ENCODE measurements at places on chromosomes 11 and 22.

DNA sequence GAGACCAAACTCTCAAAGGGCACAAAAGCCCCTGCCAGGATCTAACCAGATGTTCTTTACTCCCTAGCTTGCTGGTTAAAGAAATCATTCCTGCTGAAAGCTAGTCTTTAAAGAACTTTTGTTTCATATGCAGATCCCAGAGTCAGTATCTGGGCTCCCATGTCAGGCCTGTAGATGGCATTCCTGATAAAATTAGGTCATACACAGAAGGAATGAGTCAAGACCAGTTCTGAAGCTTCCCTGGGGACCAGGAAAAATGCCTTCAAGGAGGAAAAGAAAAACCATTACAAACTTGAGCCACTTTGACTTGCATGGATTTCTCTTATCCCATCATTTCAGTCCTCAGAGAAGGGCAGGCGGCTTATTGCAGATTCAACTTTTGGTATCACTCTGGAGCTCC, 5.9 kb downstream of the DBX1 start:
- no peak for DNase-seq

DNA sequence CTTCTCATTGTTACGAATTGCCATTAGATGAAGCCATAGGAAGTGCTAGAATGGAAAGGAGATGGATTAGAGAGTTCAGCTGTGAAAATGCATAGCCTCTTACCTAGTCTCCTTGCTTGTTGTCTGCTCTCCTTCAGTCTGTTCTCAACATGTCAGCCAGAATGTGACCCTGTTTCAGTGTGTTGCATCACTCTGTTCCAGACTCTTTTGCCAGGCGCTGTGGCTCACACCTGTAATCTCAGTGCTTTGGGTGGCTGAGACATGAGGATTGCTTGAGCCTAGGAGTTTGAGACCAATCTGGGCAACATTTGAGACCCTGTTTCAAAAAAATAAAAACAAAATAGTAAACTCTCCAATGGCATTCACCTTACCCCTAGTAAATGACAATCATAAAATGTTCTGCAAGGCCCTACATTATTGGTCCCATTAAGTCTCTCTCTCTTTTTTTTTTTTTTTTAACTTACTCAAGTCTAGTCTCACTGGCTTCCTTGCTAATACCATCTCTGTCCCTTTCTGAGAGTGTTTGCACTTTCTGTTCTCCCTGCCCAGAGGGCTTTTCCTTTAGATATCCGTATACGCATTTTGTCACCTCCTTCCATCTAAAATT, 39.4 kb downstream of the CYP2R1 start:
- DNase-seq: no peak

- DNase-seq: no peak
Observed at GRCh38 chr22:27668828-27669797, 132.4 kb downstream of the MN1 start.

DNA sequence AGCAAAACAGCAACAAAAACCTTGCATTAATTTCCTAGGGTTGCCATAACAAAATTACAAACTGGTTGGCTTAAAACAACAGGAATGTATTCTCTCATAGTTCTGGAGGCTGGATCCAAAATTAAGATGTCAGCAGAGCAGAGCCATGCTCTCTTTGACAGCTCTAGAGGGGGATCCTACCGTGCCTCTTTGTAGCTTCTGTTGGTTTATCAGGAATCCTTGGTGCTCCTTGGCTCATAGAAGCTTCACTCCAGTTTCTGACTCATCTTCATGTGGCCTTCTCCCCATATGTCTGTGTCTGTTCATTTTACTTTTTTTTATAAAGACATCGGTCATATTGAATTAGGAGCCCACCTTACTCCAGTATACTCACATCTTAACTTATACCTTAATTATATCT, 90.5 kb upstream of the POU2AF2 start:
- no peak for DNase-seq

DNA sequence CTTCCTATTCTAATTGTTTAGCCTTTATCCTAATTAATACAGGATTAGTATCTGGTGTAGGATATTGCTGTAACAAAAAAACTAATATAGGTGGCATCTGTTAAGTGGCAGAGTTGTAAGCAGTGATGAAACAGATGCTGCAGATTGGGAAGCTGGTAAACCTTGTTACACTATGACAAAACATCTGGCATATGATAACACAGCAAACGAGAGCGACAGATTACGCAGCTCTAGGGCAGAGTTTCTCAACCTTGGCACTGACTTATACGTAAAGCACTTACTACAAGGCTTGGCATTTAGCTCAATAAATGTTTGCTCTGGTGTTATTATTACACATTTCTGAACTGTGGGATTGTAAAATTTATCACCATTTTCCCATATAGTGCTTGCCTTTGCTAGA, 137.0 kb downstream of the ATG16L2 start:
- no peak for DNase-seq

DNA sequence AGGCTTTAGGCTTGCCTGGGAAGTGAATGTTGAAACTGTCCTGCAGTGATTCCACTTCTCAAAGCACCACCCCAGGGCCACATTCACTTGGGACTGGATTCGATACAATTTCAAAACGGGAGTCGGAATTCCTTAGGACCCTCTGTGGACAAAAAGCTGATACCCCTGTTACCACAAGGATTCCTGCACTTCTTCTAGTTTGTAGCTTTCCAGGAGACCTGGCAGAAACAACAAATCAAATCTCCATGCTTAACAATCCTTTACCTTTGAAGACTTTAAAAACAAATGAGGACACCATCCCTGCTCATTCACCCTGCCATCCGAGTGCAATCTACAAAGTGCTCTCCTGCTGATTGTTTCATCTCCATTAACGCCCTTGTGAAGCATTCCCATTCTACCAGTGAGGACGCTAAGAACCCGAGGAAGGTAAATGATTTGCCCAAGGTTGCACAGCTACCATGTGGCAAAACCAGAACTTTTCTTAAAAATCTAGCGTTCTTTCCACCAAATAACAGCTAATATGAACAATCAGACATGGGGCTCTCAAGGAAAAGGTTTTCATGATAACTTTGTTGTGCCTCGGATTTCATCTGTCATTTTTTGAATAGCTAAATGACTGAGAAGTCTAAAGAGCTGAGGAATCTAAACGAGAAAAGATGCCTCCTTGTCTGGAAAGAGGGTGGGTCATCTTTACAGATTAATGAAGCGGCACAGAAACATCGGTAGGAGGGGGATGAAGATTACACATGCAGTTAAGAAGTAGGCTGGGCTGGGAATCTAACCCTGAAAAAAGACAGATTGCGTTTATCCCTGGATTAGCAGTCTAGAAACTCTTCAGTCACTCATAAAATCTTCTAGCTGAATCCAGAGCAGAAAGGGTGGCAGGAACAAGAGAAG, 720 bp upstream of the MPZL2 start:
- DNase-seq: no peak

- DNase-seq: no peak
Observed at GRCh38 chr22:43018615-43019014, 3.7 kb upstream of the PACSIN2 start.

GRCh38 chr11:6654281-6655019, 1.2 kb downstream of the DCHS1 start:
- DNase-seq: no peak

GRCh38 chr11:11605181-11605580, 16.6 kb downstream of the GALNT18 start:
- no peak for DNase-seq

DNA sequence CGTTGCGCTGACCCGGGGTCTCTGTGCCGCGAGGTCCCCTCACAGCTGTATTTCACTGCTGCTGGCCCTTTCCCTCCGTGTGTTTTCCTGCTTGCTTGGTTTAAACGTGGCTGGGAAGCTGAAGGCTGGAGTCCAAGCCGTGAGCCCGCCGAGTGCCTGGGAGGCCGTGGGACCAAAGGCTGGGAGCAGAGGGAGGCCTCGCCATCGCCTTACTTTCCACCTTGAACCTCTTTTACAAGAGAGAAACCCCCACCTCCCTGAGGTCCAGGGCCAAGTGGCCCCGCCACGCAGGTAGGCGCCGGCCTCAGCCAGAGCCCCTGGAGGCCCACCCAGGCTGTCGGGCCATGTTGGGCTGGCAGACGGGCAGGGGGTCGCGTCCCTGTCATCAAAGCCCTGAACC, 411.6 kb downstream of the TBC1D22A start:
- no peak for DNase-seq

DNA sequence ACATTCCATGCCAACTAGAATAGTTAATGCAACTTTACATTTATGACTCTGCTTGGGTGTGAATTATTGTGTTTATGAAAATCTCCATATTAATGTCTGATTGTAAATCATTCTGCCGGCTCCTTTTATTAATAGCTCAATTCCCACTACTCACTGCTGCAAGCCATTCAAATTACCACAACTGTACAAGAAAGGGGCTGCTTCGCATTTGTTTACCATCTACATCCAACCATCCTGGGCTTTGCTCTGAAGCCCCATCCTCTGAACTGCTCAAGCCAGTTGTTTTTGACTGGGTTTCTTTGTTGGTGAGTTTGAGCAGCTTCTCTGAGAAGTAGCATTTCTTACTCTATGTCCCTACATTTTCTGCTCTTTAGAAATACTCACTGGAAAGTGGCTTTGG, 451.6 kb upstream of the CADM1 start:
- no peak for DNase-seq

- no peak for DNase-seq
Observed at GRCh38 chr11:122784325-122784955, 53.9 kb upstream of the CRTAM start.

GRCh38 chr11:17736930-17737817, 2.6 kb downstream of the KCNC1 start:
- no peak for DNase-seq

DNA sequence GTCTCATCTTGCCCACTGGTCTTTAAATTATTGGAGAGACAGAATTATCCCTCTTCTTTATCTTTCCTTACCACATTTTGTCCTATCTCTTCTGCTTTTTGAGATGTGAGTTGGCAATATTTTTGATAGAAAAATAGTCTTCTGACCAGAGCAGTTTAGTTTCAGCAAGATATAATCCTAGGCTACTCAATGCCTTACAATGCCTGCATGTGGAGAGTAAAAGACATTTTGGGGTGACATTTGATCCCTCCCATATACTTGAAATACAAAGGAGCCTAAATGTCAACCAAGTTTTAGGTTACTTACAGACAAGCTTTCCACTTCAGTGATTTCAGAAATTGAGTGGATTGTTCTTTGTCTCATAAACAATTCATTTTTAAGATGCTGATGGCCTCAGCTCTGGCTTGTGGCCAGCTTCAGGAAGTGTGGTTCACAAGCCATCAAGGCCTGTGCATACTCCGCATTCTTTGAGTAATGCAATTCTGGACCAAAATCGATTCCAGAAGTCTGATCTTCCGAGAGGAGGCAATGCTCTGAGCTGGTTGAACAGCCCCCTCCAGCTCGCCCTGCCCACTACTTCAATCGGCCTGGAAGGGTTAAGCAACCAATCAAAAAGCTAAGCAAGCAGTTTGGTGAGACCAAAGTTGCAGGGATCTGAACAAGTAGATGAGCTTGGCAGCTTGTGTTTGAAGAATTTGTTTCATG, 274.4 kb downstream of the BLID start:
- DNase-seq: no peak

GRCh38 chr11:112972399-112973145, 11.4 kb downstream of the NCAM1 start:
- no peak for DNase-seq

DNA sequence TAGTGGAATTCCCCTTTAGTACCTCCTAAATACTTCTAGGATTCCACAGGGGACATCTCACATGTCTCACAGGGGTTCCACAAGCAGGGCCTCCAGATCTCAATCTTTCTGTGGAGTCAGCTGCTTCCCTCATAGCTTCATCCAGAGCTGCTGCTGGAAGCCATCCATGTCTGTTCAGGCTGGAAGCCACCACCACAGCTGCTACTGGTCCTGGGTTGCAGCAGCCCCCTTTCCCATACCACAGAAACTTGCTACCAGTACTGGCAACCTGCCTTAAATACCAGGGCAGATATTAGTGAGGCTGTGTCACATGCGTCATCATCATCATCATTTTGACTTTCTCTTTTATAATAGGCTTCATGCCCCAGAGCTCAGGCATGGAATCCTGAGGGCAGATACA, 242.7 kb upstream of the NCAM1 start:
- DNase-seq: no peak

DNA sequence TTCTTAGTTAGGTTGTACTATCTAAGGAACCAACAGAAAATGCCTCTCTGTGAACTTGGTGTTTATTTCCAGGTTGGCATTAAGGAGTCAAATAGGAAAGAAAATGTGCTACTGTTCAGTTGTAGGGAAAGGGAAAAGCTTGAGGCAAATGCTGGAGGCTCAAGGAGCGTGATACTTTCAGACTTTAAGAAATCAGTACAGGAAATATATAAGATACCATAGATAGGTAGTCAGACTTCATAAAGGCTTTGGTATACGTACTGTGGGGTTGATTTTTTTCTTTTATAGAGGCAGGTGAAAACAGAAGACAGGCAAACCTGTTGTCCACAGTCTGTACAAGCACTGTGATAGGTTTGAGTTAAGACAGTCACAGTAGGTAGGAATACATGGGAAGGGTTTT, 30.8 kb downstream of the EP300 start:
- no peak for DNase-seq

DNA sequence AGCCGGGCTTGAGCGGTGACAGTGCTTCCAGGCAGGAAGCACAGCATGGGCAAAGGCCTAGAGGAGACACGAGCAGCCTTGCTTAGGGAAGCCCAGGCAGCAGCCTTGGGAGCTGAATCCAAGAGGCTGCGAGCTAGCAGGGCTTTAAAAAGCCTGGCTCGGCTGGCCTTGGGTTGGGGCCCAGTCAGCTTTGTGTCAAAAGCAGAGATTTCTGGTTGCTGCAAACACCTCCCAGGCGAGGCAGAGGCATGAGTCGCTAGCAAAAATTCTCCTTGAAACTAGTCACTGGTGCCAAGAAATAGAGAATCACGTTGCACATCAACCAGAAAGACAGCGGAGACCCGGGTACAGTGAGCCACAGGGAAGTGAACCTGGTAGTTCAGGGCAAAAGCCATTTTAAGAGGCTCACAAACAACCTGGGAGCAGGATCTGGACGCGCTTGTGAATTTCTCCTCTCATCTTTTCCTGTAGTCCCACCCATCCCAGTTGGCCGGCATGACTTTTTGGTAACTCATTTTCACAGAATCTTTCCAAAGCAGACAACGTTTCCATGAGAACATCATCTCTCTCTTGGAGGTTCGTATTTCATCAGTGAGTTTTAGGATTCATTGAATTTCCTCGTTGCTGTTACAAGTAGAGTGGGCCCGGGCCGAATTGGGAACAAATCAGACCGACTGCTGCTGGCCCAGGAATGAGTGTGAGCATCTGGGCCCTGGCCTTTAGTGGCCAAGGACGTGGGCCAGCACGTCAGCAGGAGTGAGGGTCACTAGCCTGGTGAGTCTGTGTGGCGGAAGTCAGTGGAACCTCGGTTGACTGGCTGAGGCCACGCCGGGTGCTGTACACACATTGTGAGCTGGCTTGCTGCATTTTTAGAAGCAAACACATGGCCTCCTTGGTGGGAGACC, 16.4 kb upstream of the FGF4 start:
- no peak for DNase-seq

GRCh38 chr11:15379483-15379882, 264.8 kb downstream of the INSC start:
- no peak for DNase-seq

- no peak for DNase-seq
Observed at GRCh38 chr11:43130616-43131015, 181.2 kb upstream of the API5 start.

Measured in activated naive CD4-positive, alpha-beta T cell (primary cell).